Stimulated activated CD4-positive, alpha-beta T cell treated with anti-CD3 and anti-CD28 coated beads, Interleukin-2, amount 100 ng/mL, for 24 hours (primary cell): ENCODE measurements at places on chromosomes 16 and 17.

- no peak for DNase-seq
These were observed 9.8 kb upstream of the RFFL start for GRCh38 chr17:35073183-35073790.

GRCh38 chr17:7001318-7001961 is 5.6 kb downstream of the ALOX12 start:
- peak; percentile 64 for DNase-seq

DNA sequence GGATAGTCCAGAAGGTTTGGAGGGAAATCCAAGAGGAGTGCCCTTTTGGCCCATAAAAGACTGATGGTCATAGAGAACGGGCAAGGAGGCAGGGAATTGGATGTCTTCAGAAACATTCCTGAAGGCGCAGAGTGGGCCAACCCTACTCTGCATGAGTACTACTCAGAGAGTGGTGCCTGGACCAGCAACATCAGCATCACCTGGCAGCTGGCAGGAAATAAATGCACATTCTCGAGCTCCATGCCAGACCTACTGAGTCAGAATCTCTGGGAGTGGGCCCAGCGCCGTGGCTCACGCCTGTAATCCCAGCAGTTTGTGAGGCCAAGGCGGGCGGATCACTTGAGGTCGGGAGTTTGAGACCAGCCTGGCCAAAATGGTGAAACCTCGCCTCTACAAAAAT is 27.1 kb upstream of the SLC39A11 start:
- no peak for DNase-seq

GRCh38 chr16:70437017-70437581 is 1.8 kb downstream of the ST3GAL2 start:
- DNase-seq = no peak

DNA sequence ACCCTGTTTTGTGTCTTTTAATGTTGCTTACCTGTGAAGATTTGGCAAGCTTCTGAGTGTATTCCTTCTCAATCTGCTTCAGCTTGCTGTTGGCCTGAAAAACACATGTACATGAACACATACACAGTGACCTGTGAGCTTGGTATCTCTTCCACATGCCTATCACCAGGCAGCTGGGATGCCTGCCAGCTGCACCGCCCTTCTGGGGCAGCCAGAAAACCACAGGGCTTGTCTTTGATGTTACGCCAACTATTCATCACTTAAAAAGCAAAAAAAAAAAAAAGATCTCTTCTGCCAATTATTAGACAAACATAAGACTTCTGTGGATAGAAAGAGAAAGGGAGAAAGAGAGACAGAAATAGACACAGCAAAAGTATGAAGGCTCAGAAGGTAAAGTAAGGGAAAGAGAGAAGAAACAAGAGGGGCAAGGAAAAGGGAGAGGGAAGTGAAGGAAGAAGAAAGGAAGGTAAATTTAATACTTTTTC is 189.2 kb upstream of the AXIN2 start:
- DNase-seq = peak; percentile 38

DNA sequence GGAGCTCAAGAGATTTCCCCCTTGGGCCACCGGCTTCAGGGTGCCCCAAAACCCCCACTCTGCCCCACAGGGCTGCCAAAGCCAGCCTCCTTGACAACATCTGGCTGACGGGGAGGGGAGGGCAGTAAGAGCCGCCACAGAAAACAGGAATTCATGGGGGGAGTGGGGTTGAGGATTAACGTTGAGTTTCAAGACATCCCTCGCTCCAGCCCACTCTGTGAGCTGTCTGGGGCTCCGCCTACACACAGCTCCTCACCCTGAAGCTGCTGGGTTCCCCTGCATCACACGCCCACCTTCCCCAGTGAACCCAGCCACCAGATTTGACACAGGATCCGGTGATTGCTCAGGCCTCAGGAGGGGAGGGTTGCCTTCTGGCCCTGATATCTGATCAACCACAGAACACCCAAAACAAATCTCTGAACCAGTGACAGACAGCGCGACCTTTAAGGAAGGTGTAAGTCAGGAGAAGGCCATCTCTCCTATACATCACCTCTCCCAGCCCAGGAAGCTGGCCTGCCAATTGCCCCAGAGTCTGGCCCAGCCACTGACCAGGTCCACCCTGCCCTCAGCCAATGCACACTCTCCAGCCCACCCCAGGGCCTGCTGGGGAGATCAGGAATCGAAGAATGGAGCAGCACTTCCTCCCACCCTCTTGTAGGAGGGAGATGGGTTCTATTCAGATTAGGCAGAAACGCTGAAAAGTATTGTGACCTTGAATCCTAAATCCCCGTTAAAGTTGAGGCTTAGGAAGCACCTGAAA is 132.1 kb downstream of the CLEC16A start:
- DNase-seq = peak; percentile 78

DNA sequence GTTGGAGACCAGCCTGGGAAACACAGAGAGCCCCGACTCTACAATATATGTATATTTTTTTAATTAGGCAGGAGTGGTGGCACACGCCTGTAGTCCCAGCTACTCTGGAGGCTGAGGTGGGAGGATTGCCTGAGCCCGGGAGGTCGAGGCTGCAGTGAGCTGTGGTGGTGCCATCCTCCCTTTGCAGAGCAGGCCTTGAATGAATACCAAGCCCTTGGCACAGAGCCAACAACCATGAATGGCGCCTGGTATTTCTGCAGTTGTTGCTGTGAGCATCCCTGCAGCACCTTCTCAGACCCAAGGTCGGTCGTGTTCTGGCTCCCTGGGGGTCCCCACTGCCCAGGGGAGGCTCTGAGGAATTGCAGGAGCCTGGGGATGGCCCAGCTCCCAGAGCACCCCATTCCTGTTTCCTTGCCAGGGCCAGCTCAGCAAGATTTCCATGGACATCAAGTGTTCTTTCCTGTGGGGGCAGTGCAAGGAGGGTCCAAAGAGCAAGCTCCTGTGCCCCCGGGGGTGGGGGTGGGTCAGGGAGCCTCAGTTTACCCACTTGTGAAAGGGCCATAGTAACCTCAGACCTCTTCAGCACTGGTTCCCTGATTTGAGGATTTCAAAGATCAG is 25.6 kb upstream of the RMI2 start:
- DNase-seq = no peak

GRCh38 chr17:28700830-28701492 is 10.7 kb downstream of the PROCA1 start:
- DNase-seq = no peak
